ENCODE measurements at places on chromosomes 4 and X.
A peak's percentile ranks its signal among the peaks of the same experiment; 100 is the strongest.

GRCh38 chr4:160353548-160353947 lies 1250.7 kb downstream of the RAPGEF2 start:
- DNase-seq, result no peak

GRCh38 chr4:141021397-141022110 lies 111.7 kb downstream of the RNF150 start:
- no peak for DNase-seq

DNA sequence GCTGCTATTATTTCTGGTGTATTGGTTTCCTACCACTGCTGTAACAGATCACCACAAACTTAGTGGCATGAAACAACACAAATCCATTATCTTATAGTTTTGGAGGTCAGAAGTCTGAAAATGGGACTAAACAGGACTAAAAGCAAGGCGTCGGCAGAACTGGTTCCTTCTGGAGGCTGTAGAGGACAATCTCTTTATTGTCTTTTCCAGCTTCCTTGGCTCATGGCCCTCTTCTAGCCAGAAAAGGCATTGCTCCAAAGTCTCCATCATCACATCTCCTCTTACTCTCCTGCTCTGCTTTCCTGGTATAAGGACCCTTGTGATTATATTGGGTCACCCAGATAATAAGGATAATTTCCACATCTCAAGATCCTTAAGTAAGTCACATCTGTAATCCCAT lies 121.9 kb downstream of the CLCN4 start:
- DNase-seq, result no peak

DNA sequence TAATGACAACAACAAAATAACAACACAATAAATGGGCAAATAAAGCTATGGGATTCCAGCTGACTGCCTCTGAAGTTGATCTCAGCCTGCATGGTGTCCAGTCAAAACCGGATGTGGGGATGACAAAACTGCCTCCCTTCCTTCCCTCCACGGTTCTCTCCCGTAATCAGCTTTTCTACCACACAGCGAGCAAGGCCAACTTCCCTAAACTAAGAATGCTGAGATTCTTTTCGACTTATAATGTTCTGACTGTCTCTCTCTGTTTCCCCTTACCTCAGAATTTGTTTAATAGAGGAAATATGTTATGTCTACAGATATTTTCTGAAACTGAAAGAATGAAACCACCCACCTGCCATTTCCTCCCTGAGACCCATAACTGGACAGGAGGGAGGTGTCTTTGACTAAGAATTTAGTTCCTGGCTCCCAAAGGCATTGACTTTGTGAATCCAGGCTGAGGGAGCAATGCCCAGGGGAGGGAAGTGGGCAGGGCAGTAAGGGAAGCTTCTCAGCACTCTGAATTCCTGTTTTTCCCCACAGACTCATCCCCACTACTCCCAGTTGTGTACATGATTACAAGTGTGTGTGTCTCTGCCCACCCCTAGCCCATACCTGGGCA lies 1.0 kb upstream of the TLR1 start:
- DNase-seq, result no peak

DNA sequence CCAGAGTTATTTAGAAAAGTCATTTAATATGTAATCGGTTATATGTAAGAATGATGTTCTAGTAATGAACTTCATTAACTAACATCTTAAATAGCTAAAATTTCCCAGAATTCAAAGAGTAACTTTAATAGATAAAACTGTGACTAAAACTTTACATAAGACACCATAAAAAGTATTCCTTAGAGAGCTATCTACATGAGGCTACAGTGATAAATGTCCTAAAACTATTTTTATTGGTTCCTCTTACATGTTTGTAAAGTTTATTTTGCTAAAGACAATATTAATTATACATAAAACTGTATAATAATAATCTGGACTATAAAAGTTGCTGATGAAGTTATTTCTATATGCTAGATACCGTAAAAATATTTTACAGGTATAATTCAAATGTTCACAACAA lies 897.7 kb upstream of the EPHA5 start:
- no peak for DNase-seq

- no peak for DNase-seq
These were observed 151.1 kb upstream of the BCOR start for GRCh38 chrX:40248822-40249221.

DNA sequence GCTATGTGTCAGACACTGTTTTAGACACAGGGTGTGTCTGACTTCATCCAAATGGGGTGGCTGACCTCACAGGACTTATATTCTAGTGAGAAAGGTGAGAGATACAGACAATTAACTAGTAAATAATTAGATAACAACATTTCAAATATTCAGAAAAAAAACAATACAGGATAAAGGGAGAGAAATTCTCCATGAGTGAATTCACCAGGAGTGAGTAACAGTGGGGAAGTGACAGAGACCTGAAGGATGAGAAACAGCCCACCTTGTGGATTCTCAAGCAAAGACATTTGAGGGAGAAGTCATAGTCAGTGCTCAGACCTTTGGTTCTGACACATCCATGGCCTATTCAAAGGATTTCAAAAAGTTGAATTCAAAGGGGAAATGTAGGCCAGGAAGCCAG lies 627.9 kb downstream of the IQCM start:
- DNase-seq, result no peak

- DNase-seq, result no peak
These were observed 404.1 kb downstream of the GPM6A start for GRCh38 chr4:175407926-175408325.

GRCh38 chr4:175540151-175540550 lies 271.9 kb downstream of the GPM6A start:
- no peak for DNase-seq

DNA sequence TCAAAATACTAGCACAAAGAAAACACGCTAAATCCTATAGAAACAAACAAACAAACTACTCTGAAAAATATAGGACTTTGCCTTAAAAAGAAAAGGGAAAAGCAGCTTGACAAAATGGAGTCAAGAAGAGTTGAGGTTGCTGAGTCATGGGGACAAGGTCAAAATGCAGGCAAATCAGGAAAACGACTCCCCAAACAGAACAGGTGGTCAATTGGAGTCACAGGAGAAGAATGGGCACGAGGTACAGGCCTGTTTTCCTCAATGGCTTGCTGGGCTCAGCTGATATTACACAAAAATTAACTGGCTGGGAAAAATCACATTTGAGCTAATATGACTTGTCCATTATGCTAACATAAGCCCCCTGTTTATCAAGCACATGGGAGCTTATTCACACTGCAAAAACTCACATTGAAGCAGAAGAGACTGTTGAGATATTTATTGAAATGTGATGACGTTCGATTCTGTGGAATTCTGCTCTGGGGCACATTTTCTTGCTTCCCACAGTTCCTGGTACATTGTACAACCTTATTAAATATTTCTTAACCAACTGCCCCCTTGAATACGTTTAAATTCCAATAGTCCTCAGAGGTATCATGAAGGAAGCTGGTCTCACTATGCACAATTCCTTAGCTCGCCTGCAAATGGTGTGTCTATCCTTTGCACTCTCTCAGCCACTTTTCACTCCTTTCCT lies 1622.1 kb downstream of the STIM2 start:
- DNase-seq, result no peak

- no peak for DNase-seq
These were observed 223.5 kb upstream of the MBNL3 start for GRCh38 chrX:132712350-132712749.

DNA sequence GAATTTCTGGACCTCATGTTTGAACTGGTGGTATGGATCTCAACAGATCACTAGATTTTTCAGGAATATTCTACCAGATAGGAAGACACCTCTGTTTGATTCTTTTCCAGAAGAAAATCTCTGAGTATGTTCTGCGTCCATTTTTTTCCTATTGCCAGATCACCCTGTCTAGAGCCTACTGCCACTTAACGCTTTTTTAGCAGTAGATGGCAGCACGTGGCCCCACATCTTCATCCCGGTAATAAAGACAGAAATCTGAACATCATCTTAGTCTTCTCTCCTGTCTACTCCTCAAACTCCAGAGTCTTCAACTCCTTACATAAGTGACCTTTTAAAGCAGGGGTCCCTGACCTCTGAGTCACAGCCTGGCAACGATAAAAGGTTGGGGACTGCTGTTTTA lies 184.7 kb downstream of the TMA16 start:
- DNase-seq, result no peak

GRCh38 chrX:129791336-129791735 lies 11.6 kb downstream of the SASH3 start:
- no peak for DNase-seq

GRCh38 chrX:3638280-3638873 lies 75.1 kb downstream of the PRKX start:
- peak; percentile 66 for DNase-seq

GRCh38 chr4:80266253-80266901 lies at the start of gene FGF5:
Gene FGF5 (plus strand): TSS chr4:80266664. CDS start chr4:80266825, 161 bp downstream.
- DNase-seq, result peak; percentile 63

DNA sequence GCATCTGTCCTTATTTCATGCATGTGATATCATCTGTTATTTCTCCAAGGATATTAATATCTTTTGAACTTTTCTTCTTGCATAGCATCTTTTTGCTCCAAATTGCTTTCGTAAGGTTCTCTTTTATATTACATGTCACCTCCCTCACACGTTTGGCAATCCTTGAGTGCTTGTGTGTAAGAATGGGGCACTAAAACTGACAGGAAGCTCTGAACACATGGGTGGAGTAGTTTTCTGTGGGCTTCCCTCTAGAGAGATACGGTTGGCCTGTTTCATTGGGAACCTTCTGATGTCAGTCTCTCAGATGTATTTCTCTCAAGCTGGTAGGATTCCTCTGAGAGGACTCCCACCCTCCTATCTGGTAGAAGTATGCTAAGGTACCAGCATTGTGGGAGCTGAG lies 223.0 kb downstream of the MID1 start:
- DNase-seq, result no peak

- no peak for DNase-seq
These were observed 128.9 kb upstream of the LIMCH1 start for GRCh38 chr4:41408859-41409593.

- no peak for DNase-seq
These were observed 368.7 kb downstream of the CCSER1 start for GRCh38 chr4:90495936-90496335.

DNA sequence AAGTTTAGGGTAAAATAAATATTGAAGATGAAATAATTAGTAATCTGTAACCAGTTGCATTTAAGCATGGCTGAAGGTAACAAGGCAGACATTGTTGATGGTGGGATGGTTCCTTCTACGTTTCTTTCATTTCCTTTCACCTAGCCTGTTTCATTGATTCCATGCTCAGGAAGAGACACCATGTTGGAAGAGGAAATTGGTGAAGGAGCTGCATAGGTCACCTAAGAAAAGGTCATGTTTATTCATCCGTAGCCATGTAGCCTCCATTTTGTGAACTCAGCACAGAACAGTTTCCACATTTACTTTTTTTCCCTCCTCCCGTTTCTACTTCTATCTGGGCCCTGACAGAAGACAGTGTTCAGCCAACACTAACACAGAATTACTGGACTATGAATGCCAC lies 3.8 kb downstream of the ADH1B start:
- DNase-seq, result no peak

- DNase-seq, result no peak
These were observed 60.4 kb downstream of the CD40LG start for GRCh38 chrX:136708348-136708747.

DNA sequence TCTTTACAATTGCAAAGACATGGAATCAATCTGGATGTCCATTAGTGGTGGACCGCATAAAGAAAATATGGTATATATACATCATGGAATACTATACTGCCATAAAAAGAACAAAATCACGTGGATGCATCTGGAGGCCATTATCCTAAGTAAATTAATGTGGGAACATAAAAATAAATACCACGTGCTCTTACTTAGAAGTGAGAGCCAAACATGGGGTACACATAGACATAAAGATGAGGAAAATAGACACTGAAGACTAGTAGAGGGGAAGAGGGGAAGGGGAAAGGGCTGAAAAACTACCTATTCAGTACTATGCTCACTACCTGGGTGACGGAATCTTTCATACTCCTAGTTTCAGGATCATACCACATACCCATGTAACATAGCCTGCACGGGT lies 179.3 kb upstream of the TECRL start:
- DNase-seq, result no peak
